ENCODE measurements at places on chromosomes 7 and 10. TPM values are rescaled to one million over a fixed set of nuclear protein-coding genes. Genes with fewer than 3 reads are reported as not detected.

DNA sequence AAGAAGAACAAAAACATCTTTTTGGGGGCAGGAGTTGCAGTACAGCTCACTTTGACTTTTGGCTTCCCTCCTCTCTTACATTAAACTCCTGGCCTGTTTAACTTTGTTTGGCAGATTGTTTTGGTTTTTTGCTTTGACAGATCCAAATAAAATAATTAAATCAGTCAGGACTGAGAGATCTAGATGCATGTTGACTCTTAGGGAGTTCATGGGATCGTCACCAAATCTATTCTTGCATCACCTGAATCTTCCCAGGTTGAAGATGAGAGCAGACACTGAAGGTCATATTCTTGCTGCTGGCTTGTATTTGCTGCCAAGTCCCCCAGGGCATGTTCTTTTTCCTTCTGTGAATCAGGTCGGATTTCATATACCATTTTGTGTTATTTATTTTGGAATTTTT, 759.4 kb downstream of the CNTNAP2 start:
- DNase-seq, result no peak

DNA sequence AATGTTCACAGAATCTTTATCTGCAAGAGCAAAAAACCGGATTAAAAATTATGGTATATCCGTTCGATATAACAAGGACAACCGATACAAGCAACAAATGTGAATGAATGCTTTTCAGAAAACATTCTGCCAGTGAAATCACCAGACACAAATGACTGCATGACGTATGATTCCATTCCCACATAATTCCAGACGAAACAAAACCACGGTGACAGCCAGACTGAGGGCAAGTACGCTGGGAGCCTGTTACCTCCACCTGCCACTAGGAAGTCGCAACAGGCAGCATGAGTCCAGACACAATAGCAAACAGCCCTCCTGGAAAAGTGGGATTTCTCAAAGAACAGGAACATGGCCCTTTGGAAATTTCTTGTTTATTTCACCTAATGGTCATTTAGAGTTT, 41.7 kb downstream of the MAD1L1 start:
- DNase-seq, result no peak

- DNase-seq, result no peak
These were observed 8.1 kb downstream of the SKIDA1 start for GRCh38 chr10:21517134-21518031.

GRCh38 chr7:945556-946255, 8.8 kb downstream of the ADAP1 start:
- no peak for DNase-seq

- DNase-seq, result no peak
These were observed 20.0 kb downstream of the STRIP2 start for GRCh38 chr7:129454249-129454551.

GRCh38 chr10:91864099-91864498, 45.2 kb downstream of the FGFBP3 start:
- DNase-seq, result no peak

GRCh38 chr10:69629897-69630650, at the start of gene FAM241B:
FAM241B (plus strand) TSS chr10:69630247; CDS start chr10:69631744, 1,497 bp downstream.
- peak; percentile 86 for DNase-seq

GRCh38 chr10:116752969-116753665, 10.8 kb upstream of the HSPA12A start:
- DNase-seq, result no peak

DNA sequence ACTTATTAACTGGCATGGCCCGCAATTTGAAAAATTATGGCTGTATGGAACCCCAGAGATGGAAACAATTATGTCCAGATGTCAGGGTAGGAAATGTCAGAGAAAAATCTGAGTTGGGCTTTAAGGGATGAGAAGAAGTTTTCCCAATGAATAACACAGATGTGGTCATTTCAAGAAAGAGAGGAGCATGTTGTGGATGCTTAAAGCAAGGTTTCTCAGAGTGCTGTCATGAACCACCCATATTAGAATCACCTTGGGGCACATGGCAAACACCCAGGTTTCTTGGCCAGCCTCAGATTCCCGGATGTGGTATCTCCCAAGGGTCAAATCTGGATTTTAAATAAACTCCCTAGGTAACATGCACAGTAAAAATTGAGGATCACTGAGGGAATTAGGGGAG, 43.6 kb downstream of the LAMB4 start:
- no peak for DNase-seq

DNA sequence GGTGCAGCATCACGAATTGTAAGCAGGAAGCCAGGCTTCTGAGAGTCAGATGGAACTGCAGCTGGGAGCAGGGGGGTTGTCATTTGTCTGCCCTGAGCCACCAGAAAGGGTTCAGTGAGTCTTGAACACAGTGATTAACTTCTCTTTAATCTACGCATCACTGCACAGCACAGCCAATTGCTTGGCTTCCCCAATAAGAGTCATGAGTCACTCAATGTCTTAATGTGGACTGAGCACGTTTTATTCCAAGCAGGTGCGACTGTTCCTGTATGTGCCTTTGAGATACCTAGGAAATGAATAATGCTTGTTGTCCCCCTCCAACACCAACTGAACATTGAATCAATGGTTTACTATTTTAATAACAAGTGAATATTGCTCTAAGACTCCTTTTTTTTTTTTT, 26.0 kb upstream of the PLEKHA1 start:
- DNase-seq, result no peak

DNA sequence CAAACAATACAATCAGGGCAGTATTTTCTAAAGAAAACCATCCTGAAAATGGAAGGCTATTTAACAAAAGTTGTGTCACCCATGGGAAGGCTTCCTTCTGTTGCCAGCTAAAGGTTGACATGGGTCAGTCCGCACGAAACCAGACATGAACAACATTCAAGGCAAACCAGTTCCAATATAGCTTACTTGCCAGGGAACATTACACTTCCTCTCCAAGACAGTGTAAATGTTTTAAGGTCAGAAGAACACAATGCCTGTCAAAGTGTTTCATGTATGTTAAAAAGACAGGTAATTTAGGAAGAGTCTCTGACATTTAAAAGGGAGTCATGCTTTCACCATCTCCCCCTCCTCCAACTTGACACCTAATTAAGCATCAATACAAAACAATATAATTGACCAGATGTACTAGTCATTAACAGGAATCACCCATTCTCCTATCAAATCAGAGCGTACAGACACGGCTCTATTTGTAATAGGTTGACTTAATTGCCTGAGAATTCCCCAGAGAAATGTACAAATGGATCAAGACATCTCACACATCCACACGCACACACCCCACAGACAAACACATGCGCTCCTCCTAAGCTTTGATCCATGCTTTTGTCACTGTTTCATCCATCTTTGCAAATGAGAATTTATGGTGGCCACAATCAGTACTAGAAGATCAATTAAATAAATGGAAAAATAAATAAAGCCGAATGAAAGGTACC, 69.5 kb downstream of the CACNA2D1 start:
- no peak for DNase-seq

DNA sequence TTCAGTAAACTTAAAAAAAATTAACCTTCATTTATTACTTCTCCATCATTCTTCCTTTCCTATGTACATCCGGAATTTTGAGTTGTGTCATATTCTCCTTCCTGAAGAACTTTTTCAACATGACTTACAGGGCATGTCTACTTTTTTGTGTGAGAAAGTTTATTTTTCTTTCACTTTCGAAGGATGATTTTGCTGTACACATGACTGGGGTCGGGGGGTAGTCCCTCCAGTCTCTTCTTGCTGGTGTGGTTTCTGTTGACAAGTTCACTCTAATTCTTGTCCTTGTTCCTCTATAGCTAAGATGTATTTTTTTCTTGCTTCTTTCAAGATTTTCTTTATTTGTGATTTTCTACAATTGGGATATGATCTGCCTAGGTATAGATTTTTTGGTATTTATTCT, 55.8 kb downstream of the INPP5A start:
- no peak for DNase-seq

DNA sequence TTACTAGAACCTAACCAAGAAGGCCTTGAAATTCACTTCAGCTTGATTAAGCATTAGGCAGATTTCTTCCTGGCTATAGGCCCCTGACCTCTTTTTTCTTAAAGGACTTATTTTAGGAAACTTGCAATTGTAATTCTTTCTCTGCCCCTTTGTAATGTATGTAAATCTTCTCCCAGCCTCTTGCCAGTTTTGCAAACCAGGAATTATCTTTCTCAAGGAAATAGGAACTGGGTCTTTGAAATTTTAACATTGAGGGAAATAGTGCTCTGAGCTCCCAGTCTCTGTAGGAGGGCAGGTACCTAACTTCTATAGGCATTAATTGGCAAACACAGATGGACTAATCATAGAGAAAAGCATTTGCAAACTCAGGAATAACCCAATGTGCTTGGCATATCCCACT, 342.7 kb downstream of the THSD7A start:
- DNase-seq, result no peak

- DNase-seq, result no peak
These were observed 173.2 kb downstream of the BUB3 start for GRCh38 chr10:123327450-123327849.

- no peak for DNase-seq
These were observed 228.7 kb downstream of the CNTNAP2 start for GRCh38 chr7:146345251-146345650.

DNA sequence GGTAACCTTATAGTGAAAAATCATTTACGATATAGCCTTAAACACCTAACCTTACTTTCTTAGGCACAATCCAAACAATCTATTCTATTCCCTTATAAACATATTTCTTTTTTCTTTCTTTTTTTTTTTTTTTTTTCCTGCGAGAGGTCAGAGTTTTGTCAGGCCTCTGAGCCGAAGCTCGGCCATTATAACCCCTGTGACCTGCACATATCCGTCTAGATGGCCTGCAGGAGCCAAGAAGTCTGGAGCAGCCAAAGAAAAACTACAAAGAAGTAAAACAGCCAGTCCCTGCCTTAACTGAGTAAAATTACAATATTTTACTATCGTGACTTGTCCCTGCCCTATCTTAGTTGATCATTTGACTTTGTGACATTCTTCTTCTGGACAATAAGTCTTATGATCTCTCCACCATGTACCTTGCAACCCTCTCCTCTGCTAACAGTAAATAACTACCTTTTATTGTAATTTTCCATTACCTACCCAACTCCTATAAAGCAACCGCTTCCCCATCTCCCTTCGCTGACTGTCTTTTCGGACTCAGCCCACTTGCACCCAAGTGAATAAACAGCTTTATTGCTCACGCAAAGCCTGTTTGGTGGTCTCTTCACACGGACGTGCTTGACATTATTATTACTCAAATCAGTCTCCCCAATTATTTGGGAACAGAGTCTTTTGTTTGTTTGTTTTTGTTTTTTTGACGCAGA, 64.5 kb downstream of the AOAH start:
- no peak for DNase-seq

Gene PRKG1
- not detected for total RNA-seq

Gene CDH23
- 1.7 TPM for total RNA-seq

Gene FGFR2
- not detected for total RNA-seq

Gene BCAP29
- total RNA-seq, result 23.3 TPM

Gene ELN
- total RNA-seq, result not detected

Gene AKR1E2
- total RNA-seq, result 7.5 TPM

Gene ATG9B
- total RNA-seq, result 14.9 TPM
